ENCODE measurements at places on chromosomes 12 and 14. TPM values are rescaled to one million over a fixed set of nuclear protein-coding genes. Genes with fewer than 3 reads are reported as not detected.

GRCh38 chr12:77974645-77975044 lies 144.0 kb downstream of the NAV3 start:
- no peak for DNase-seq

GRCh38 chr12:71046215-71046614 lies 111.6 kb downstream of the TSPAN8 start:
- DNase-seq: no peak

DNA sequence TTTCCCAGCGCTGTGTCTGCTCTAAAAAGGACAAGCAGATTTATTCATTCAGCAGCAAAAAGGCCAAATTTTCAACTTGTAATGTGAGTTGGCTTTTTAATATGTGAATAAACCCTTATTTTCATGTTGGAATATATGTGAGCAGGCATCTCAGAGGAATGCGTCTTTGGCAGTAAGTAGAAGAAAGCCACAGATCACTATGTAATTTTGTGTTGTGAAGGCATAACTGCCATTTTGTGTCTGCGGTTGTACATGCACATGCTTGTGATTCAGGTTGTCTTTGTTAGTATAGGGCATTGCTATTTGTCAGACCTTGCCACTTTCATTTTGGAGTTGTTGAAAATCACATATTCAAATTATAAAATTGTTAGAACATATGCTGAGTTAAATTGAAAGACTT lies 398.8 kb upstream of the RGS6 start:
- DNase-seq: no peak

- DNase-seq: peak; percentile 71
Observed at GRCh38 chr14:24734917-24735500, 101.0 kb upstream of the GZMB start.

- no peak for DNase-seq
Observed at GRCh38 chr12:131142891-131143657, 189.4 kb downstream of the ADGRD1 start.

GRCh38 chr12:115210533-115211252 lies 526.7 kb upstream of the TBX3 start:
- no peak for DNase-seq

- DNase-seq: no peak
Observed at GRCh38 chr12:41769810-41770209, 374.9 kb downstream of the GXYLT1 start.

- DNase-seq: no peak
Observed at GRCh38 chr14:68486809-68487208, 306.1 kb downstream of the ZFP36L1 start.

DNA sequence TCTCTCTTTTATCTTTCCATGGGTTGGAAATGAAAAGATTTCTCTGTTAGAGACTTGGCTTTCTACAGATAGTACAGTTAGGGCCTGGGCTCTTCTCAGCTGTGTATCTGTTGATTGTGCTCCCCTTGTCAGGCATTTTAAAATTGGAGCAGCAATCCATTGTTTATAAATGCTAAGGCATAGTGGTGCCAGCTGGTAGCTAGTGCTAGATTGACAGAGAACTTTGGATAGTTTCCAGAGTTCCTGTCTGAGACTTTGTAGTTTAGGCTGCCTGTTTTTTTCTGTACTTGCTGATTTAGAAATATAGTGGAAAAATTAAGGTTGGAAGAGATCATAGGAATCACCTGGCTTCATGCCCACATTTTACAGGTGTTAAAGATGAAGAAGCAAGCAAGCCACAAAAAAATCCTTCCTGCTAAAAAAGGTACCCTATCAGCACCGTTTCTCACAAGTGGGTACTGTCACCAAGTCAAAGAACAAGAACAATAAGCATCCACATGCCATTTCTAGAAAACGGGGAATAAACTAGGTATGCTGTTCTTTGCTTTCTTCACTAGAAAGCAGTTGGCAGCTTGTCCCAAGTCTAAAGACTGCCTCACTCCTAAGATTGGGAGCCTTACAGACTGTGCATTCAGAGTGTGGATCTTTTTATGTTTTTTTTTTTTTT lies 6.2 kb downstream of the TTLL5 start:
- DNase-seq: no peak

- DNase-seq: no peak
Observed at GRCh38 chr14:89212386-89213235, 204.4 kb downstream of the FOXN3 start.

GRCh38 chr14:31292937-31293616 lies 85.5 kb upstream of the HECTD1 start:
- no peak for DNase-seq

GRCh38 chr14:101037021-101037817 lies 133.7 kb upstream of the RTL1 start:
- no peak for DNase-seq

DNA sequence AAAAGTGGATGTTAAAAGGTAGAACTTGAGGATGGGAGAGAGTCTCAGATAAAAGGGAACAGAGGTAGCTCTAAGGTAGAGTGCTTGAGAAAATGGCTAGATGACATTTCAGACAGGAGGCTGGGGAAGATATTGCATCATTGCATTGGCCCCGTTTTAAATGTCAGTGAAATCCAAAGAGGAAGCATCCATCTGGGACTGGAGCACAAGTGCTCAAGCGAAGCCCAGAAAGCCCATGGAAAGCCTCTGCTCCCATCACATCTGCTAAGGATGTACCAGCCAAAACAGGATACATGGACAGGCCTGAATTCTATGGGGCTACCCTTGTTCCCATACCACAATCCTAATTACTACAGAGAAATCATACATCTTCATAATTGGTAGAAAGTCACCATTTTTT lies 581.5 kb upstream of the TMEM132C start:
- DNase-seq: no peak

- DNase-seq: no peak
Observed at GRCh38 chr14:77722301-77722700, 14.4 kb downstream of the SLIRP start.

DNA sequence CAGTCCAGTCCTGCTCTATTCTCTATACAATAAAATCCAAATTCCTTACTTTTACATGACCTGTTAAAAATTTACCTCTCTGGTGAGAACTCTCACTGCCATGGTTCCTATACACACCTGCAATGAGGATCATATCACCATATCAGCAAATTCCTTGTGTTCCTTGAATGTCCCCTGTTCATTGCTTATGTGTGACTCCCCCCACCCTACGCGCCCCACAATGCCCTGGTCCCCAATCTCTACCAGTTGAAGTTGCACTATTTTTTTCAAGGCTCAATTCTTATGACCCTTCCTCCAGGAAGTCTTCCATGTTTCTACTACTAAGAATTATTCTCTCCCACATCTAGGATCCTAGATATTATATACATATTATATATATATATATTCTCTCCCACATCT lies 82.2 kb upstream of the NEDD1 start:
- no peak for DNase-seq

CHGA gene
- 137 TPM for total RNA-seq

CYP27B1 gene
- 1.6 TPM for total RNA-seq

DLGAP5 gene
- total RNA-seq: 10.5 TPM

CD163 gene
- total RNA-seq: 25.3 TPM

CLEC2A gene
- not detected for total RNA-seq

CARMIL3 gene
- 0.29 TPM for total RNA-seq

KCNH5 gene
- not detected for total RNA-seq
